ENCODE measurements at places on chromosomes 6 and 20. TPM values are rescaled to one million over a fixed set of nuclear protein-coding genes. Genes with fewer than 3 reads are reported as not detected.

Gene TMEM181
- total RNA-seq, result 17.6 TPM

- DNase-seq, result no peak
Observed at GRCh38 chr6:120894077-120894476, 440.2 kb downstream of the TBC1D32 start.

GRCh38 chr20:23419995-23420901 lies 1.0 kb downstream of the NAPB start:
- peak; percentile 53 for DNase-seq

DNA sequence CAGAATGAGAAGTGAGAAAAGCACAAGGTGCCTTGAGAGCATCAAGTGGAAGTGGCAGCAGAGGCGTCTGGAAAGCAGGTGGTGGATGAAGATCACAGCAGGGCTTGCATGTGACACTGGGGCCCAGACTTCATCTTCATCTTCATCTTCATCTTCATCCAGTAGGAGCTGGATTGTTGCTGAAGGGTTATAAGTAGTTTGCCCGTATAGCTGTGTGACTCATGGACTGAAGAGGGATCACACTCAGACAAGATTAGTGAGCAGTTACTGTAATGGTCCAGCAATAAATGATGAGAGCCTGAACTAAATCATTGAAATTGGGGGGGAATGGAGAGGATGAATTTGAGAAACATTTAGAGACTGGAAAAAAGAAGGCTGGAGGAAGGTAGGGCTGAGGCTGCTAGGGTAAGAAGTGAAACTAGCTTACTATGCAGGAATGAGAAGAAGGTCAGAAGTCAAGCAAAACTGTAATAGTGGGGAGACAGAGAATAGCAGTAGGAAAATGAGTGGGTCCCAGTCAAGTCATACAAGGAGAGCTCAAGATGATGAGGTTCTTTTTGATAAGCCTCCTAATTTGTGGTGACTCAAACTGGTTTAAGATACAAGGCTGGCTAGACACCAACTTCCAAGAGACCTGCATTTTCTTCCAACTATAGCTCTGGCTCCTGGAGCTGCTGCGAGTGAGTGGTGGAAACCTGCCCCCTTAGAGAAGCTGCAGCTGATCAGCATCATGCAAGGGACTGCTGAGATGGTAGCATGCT lies 92.3 kb upstream of the BEND6 start:
- no peak for DNase-seq

Gene HSPA1B
- 40.3 TPM for total RNA-seq

Gene SIRPB1
- 1.7 TPM for total RNA-seq

DNA sequence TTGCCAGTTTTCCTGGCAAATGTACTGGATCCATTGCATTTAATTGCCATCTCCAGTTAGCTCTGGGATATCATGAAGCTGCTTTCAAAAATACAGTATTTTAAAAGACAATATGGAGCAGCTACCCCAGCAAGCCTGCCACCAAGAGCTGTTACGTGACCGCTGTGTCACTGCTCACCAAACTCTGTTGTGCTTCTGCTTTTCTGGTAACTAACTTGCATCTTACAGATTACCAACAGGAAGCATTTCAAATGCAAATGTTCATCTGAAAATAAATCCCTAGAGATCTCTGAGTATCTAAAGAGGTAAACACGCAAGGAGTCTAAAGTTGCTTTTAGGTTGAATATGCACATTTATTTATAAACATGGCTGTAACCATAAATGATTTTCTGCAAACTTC lies 1008.3 kb downstream of the KIF16B start:
- DNase-seq, result no peak

Gene SMLR1
- not detected for total RNA-seq

DNA sequence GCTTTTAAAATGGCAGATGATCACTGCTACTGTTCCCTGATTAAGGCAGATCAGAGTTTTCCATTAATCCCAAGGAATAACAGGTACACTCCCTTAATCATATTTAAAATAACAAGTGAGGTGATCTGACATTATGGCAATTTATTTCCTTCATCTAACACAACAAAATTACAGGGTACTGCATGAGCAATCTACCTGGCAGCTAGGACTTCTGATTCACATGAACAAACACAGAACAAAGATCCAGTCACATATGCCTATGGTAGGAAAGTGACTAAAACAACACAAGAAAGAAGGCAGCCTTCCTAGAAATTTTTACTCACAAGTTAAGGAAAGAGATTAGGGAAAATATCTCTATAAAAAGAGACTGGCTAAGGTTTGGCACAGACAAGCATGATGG lies 33.2 kb downstream of the MAP7 start:
- no peak for DNase-seq

DNA sequence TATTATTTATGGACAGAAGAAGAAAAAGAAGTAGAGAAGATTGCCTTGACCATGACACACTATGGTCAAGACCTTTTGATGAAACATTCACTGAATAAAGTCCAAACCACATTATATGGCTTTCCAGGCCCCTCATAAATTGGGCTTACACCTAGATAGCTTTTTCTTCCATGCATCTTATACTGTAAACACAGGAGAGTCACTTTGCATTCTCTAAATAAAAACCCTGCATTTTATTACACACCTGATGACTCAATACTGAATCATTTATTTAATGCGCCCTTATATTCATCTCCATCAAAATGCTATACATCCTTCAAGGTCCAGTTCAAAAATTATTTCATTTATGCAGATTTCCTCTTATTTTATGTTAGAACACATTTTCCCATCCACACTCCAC lies 78.0 kb downstream of the COL21A1 start:
- DNase-seq, result no peak

- no peak for DNase-seq
Observed at GRCh38 chr6:70889270-70889669, 67.6 kb downstream of the B3GAT2 start.

- no peak for DNase-seq
Observed at GRCh38 chr6:107493158-107494057, 3.5 kb downstream of the SOBP start.

Gene TRIM15
- total RNA-seq, result not detected

- DNase-seq, result no peak
Observed at GRCh38 chr20:64256282-64256935, 861 bp downstream of the PCMTD2 start.

DNA sequence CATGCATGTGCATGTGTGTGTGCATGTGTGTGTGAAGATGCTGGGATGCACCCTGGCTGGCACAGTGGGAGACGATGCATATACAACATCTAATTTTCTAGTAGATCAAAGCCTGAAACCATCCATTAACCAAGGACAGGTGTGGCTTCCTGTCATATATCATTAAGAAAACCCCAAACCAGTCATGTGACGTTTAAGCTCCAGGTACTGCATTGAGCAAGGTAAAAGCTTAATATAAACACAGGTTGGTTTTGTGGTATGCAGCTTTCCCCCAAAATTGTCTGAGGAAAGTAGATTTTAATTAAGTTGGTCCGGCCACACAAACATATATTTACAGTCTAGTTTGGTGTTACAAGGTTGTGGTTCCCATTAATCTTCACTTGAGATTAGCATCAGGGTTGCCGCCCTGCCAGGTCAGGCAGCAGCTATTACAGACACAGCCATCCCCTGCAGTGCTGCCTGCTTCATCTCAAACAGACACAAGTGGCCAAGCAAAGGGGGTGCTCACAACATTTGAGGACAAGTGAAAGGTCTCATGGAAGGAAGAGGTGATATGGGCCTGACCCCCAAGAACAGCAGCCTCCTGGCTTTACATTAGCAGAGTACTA lies 48.6 kb upstream of the NAA20 start:
- no peak for DNase-seq

Gene ARG1
- total RNA-seq, result 0.58 TPM

- no peak for DNase-seq
Observed at GRCh38 chr6:87905101-87905641, 142.5 kb upstream of the SPACA1 start.

DNA sequence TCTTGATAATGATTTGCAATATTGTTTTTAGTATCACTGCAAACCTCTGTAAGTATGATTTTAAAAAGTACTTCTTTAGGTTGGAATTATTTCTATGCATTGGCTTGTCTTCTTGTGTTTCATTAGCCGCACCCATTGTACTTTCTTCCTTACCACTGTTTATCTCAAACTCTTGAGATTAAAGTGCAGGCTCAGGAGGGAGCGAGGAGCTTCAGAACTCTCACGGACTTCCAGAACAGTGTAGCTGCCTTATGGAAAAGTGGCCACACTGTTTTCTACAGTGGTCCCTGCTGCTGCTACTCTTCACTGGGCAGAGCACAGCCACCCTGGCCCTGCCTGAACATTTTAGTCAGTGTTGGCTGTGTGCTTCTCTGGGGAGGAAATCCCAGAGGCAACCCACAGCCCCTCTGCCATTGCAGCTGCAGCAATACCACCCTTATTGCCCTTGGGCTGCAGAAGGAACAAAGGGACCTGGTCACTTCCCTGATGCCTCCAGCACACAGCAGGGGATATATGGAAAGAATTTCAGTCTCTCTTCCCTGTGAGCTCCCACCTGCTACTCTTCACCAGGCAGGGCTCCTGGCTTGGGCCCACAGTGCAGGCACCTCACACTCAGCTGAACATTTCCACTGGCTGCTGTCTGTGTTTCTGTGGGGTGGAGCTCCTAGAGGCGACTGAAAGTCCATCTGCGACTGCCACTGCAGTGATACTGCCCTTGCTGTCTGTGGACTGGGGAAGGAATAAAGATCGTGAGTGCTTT lies 91.7 kb upstream of the MAP3K4 start:
- no peak for DNase-seq
